ENCODE measurements at places on chromosomes 2 and 18.

- no peak for DNase-seq
These were observed 47.5 kb downstream of the RHBDD1 start for GRCh38 chr2:226883296-226883795.

- no peak for DNase-seq
These were observed 21.7 kb downstream of the RBMS1 start for GRCh38 chr2:160471950-160472349.

DNA sequence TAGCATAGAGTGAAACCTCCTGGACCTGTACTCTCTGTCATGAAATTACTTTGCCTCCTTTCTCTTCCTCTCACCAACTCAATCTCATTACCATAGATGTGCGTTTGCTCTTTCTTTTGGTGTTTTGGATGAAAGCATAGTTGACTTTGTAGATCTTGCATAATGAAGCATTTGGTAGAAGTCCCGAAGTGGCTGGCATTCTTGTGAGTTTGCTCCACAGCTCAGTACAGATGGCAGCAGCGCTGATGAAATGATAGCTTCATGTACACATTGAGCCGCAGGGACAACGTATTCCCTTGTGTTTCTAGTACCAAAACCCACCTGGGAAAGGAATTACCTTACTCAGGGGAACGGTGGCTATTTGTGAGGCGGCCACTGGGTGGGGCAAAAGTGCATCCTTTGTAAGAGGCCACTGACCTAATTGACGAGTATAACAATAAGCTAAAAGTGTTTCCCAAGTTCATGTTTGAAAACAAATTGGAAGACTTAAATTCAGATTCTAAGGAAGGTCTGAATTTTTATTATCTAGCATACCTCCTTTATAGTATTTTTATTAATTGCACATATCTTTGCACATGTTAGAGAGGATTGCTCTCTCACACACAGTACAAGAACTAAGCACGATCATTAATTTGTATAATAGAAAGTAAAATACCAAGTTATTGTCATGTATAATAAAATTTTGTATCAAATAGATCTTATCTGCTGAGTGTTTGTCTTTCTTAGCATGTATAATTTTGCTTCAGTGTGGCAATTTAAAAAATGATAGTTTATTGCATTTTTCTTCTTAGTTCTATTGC is 25.4 kb upstream of the CDH7 start:
- no peak for DNase-seq

DNA sequence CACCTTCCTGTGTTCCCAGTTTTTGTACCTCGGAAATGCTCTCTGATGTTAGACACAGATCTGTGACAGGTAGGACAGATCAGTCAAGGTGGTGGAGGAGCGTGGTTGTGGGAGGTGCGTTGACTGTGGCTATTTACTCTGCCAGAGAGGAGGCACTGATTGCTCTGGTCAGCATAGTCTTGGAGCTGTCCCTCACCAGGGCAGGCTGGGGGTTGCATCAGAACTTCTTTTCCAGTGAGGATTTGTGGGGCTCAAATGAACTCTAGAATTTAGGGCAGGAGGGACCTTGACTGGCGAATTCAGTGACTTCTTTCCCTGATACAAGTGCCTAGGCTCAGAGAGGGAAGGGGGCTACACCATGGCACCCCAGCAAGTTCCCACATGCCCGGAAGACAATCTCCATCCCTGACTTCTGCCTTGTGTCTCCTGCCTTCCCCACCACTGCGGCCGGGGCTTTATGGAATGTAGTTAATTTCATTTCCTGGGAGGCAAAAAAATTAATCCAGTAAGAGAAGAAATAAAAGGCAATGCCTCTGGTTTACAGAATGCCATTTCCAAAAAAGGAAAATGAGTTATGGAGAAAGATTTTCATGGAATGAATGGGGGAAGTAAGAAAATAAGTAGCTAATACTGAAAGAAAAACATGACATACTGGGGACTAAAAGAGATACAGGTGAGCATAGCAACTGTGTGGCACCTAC is 26.1 kb downstream of the NIFK start:
- DNase-seq, result no peak

- DNase-seq, result no peak
These were observed 72.8 kb upstream of the TWIST2 start for GRCh38 chr2:238774980-238775509.

- no peak for DNase-seq
These were observed 26.9 kb downstream of the ANO7 start for GRCh38 chr2:241215421-241215820.

DNA sequence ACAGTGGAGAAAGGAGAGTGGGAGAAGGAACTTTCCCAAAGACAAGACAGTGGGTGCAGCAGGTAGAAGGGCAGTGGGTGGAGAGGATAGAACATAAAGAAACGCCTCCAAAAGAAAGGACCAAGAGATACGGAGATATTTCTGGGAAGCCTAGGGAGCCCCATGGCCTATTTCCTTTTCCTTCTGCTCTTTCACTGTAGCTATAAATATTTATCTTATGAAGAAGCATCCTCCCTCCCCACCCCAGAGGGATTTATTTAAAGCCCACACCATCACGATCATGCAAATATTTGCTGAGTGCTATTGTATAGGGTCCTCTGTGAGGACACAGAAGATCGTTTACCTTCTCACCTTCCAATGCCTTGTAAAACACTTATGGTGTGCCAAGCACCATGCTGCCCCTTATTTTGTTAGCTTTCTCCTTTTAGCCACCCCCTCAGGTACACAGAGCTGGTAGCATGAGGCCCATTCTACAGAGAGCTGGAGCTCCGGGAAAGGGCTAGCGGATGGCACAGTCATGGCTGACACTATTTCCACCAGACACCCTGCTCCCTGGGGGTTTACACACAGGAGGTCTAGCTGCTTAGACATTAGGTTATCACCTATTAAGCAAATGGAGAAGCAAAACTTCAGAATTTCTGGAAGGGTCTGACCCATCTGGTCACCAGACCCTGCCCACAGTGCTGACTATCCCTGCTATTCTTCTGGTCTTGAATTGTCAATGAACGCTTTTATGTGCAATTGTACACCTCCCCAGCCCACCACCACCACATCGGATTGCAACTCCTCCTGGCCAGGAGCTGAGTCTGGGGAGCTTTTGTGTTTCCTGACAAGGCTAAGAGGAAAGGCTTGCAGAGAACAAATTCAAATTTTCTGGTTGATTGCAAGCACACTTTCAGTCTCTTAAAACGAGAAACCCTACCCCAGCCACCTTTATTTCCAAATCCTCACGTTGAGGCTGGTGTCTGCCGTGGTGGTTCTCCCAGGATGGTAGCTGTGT is 91.8 kb upstream of the KLF7 start:
- DNase-seq, result peak; percentile 50

DNA sequence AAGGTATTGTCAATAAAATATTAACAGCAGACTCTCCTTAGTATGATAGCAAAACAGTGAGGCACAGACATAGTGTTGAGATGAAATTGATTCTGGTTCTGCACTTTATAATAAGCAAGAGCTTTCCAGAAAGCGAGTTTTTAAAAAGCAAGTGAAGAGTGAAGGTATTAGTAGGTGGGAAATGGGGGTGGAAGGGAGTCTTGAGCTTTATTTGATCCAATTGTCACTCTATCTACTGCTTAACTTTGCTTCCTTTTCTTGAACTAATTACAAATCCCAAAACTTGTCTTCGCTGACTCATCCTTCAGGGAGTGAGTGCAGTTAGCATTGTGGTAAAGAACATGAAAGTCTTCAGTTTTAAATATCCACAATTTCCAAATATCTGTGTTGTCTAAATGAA is 120.6 kb upstream of the BOD1L2 start:
- no peak for DNase-seq

DNA sequence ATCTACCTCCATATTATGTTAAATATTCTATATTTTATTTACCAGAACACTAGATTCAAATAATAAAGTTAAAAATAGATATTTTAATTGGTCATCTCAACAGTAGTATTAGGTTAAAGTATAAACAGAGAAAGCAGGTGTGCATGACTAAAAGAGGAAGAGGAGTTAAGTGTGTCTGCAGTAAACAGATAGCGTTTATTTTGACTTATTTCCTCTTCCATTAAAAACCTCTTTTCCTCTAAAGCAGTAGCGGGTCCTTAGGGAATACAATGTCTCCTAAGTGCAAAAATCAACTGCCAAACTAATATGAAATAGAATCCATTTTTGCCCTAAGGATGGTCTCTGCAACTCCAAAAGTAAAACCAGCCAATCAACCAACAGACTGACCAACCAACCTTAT is 27.7 kb downstream of the EIF2AK3 start:
- DNase-seq, result no peak

- no peak for DNase-seq
These were observed 32.9 kb upstream of the LYPD6B start for GRCh38 chr2:149005471-149006077.

DNA sequence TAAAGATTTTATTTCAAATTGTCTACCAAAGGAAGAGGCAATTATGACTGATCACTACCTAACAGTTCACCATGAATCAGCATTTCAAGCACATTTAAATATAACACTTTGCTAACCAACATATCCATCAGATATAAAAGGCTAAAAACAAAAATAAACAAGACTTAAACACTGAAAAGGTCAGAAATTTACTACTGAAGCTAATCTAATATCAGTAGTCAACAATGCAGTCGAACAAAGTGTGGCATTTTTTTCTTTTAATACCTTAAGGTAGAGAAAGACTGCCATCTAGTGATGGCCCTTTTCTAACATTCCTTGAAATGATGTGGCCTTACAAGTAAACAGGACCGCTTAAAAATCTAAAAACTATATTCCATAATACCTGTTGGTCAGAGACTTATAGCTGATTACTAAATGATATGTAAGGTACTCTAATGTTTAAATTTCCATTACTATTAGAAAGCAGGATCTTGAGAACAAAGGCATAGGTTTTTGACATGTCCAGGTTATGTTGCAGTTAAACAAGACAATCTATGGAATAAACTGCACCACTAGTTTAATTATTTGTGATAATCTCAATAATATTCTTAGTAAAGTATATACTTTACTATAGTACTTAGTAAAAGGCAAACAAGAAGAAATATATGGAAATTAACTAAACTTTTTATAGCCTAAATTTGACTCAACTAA is 80.0 kb downstream of the EXOC6B start:
- DNase-seq, result peak; percentile 83

- no peak for DNase-seq
These were observed 8.7 kb upstream of the HTR2B start for GRCh38 chr2:231133365-231134099.

GRCh38 chr2:213989207-213989606 is 421.6 kb upstream of the VWC2L start:
- no peak for DNase-seq

- DNase-seq, result no peak
These were observed 106.3 kb upstream of the CD302 start for GRCh38 chr2:159904127-159904958.

DNA sequence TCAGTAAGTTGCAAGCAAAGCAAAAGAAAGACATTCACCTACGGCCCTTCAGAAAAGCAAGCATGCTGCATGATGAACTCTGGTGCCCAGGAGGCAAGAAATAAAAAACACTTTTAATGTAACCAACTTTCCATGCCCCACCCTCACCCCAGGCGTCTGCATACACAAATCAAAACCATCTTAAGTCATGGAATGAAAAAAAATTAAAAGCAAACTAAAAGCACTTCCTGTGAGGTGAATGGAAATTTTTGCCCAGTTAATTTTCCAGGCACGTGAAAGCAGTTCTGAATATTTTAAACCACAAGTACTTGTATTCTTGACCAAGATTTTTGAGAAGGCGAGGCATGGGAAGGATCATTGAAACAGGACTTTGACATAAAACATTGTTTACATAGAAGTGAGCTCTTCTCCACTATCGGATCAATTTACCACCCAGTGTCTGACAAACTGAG is 2.5 kb upstream of the ICOS start:
- DNase-seq, result no peak

- no peak for DNase-seq
These were observed 60.6 kb downstream of the INHBB start for GRCh38 chr2:120406566-120406965.

GRCh38 chr2:101041413-101041812 is 39.3 kb downstream of the RPL31 start:
- DNase-seq, result no peak

- DNase-seq, result peak; percentile 97
These were observed 162.0 kb downstream of the RTP5 start for GRCh38 chr2:242031481-242032019.

DNA sequence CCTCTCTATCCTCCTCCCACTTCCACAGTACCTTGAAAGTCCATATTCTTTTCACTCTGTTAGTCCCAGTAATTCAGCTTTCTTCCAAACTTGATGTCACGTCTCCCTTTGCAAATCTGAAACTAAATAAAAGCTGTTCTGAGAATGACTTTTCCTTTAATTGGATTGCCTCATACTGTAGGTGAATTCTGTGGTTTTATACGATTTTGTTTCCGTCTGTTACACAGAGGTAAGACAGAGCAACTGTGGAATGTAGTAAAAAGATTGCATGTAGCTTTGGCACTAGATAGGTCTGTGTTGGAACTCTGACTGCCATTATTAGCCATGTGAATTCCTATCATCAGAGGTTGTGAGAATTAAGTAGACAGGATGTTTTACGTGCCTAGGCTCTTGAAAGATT is 25.9 kb downstream of the MALT1 start:
- DNase-seq, result peak; percentile 42

- no peak for DNase-seq
These were observed 848.8 kb downstream of the MBD2 start for GRCh38 chr18:53375621-53376020.

GRCh38 chr2:3168230-3168891 is 209.3 kb downstream of the EIPR1 start:
- peak; percentile 65 for DNase-seq

DNA sequence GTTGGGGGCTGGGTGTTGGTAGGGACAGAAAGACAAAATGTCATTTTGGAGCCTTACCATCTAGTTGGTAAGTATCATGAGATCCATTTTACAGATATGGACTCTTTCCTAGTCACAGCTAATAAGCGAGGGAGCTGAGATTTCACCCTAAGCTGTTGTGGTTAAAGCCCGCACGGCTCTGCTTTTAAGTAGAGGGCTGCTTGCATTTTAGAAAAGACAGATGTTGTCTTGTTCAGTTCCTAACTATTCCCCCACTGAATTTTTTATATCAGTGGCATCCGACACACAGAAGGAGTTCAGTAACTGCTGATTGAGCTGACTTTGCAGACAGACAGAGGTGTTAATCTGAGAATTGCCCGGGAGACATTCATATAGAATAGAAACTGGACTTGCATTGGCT is 3.7 kb downstream of the QPCT start:
- no peak for DNase-seq

DNA sequence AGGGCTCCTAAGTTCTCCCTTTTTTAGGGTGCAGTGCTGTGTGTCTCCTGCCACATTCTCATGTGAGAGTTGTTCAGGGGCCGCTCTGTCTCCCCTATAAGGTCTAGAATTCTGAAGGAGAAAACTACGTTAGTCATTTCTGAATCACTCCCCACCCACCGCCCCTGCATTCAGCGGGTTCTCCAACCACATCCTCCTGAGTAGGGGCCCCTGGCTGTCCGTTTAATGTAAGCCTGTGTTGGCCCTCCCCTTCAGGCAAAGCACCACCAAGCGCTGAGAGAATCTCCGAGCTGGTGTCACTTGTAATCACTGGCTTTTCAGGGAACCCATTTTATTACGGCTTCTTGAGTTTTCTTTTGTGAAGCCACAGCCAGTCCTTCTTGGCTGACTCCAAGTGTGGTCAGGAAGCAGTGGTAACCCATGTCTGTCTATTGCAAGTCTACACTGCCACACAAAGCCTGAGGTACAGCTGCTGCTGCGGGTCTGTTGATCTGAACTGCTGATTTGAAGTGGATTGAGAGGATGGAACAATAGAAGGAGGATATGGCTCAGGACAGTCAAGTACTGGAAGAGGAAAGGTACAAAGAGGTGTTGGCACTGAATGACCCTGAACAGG is 16.9 kb downstream of the LCT start:
- DNase-seq, result peak; percentile 88

Measured in fibroblast of lung (primary cell).